ENCODE measurements at places on chromosomes 11 and 22. TPM values are rescaled to one million over a fixed set of nuclear protein-coding genes. Genes with fewer than 3 reads are reported as not detected.

DNA sequence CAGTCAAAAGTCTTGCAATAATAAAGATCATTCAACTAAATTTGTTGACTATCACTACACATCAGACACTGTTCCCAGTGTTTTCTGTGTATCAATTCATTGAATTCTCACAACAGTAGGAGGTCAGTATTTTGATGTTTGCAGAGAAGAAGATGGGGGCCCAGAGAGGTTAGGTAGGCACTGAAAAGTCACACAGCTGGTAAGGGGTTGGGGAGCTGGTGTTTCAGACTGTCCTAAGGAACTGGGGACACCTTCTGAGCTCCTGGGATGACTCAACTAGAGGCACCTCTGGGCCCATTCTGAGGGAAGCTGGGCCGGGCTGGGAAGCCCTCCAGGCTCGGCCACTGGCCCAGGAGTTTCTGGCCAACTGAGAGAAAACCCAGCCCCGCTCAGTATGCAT, 180.0 kb downstream of the DSCAML1 start:
- DNase-seq: no peak

DNA sequence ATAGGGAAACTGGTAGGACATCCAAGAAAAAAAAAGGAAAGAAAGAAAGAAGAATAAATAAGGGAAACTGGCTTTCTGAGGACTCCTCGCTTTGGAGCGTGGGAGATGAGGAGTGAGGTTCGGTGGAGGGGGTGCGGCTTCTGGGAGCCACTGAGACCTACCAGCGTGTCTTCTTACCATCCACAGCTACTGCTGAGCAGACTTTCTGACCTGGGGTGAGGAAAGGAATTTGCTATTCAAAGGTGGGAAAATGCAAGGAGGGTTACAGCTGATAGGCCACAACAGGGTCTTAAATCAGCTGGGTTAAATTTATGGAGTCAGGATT, 488 bp upstream of the SELENOM start:
- peak; percentile 14 for DNase-seq

GRCh38 chr22:22673099-22673498, 28.7 kb downstream of the GGTLC2 start:
- no peak for DNase-seq

DNA sequence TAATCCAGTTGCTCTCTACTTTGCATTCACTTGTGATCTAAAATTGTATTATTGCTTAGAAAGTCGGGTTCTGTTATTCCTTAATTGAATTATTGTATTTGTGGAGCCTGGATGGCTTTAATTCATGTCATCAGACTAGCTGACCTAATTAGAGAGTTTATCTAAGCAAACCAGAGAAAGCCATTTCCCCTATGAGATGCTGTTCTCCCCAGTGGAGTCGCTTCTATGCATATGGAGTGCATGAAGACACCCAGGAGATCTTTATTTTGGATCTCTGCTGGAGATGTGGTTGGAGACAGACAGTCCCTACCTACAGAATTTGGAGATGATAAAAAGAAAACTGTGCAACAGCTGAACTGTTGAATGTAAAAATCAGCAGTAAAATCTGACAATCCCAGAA, 45.2 kb upstream of the MYO18B start:
- DNase-seq: no peak

DNA sequence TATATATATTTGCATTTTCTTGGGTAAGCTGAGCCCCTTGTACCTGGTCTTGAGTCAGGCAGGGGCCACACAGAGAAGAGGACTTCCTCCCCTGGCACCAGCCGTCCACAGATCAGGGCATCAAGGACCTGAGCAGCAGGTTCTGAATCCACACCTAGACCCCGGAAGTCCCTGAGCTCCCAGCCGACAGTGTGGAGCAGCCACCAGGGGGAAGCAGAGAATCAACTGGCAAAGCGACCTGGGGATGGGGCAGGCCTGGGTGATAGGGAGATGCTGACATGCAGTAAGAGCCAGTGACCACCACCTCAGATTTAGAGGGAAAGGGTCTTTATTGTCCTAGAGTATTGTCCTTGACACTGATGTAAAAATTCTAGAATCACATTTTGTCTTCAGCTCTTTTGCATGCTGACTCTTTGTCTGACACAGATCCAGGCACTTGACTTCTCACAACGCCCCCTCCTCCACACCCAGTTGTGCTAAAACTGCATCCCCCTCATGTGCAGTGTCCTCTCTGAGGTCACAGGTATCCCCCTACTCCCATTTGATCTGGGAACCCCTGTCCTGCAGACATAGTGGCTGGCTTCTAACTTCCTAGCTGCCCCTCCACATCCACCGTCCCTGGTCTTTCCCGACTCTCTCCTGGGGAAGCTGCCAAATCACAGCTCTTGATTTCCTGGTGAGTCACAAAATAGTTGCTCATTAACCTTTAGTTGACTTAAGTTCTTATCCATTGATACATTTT, 109.3 kb downstream of the GGTLC2 start:
- peak; percentile 80 for DNase-seq

DNA sequence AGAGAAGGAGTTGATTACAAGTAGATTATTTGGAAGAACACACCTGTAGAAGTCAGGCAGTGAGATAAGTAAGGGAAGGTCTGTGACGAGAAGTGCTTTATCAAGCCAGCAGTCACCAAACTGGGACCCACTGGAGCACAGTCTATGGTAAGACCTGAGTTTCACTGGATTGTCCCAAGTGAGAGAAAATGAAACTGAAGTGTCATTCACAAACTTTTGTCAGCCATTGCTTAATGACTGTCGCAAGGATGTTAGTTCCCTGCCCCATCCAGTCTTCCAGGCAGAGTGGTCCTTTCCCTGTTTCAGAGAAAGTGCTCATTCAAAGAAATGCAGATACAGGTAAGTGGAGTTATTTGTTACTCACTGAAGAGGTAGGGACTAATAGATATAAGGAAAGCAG, 728.0 kb upstream of the TENM4 start:
- DNase-seq: no peak

DNA sequence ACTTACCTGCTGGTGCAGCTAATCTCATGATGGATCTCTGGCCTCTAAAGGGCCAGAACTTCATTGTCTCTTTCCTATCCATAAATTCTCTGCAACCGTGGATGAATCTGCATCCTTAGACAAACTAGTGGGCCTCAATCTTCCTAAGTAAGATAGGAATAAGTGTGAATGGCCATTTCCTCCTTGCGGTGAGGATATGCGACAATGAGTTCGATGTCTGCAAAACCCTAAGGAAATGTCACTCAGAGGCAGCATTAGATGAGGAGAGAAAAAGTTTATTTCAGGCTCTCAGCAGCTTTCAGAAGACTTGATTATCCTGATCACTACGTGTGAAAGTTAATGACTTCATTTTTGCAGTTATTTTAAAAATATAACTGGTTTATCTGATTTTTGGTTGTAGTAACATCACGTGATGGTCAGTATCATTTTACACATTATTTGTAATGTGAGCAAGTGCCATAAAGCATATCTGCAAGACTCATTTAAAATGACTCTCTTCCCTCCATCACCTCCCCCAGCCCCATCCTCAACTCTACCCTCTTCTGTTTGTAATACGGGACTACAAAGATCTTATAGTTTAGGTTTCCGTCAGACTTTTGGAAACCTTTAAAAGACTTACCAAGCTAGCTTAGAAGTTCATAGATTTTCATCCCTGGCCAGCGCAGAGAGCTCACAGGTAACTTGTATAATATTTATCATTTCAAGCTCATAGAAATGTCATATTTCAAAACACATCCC, 10.2 kb downstream of the GRAP2 start:
- no peak for DNase-seq

DNA sequence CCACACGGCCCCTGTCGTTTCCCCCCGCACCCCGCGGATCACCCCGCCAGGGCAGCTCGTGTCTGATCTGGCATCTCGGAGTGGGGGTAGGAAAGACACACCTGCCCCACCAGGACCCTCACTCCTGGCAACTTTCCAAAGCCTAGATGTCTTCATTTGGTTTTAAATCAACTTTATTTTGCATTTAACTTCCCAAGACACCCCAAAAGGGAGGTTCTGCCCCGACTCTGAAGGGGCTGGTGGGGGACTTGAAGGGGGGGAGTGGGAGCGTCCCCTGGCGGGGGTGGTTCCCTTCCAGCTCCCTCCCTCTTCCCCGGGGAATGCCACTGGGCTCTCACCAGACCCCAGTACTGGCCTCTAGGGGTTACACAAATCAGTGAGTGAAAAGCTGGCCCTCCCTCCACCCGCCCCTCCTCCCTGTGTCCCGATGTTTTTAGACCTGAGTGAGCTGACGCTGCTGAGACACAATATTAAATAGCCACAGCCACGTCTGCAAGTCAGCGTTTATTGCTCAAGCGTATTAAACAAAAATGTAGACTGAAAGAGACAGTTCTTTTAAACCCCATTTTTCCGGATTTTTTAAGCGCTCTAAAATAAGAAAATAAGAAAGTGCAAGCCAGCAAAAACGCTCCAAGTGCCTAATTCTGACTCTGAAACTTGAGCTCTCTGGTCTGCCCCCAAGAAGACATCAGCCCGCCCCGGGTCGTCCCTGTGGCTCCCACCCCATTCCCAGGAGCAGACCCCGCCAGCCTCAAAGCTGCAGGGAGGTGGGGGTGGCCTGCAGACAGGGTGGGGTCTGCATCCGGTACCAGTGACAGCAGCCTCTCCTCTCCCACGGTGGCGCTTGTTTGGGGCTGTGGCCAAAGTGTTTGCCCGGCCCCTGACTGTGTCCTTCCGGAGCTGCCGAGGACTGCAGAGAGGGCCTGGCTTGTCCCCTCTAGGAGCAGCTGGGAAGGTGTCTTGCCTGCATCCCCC, 1.1 kb upstream of the TTLL8 start:
- DNase-seq: peak; percentile 23

The DEFB131B gene
- not detected for total RNA-seq

The KIAA1671 gene
- total RNA-seq: 3.0 TPM

The MS4A6E gene
- total RNA-seq: not detected

The NNMT gene
- 56.4 TPM for total RNA-seq

The OR8D1 gene
- total RNA-seq: not detected
